SHP77 (cell line): ENCODE measurements at places on chromosomes 6 and 20.

GRCh38 chr6:137362878-137363804, 131.1 kb downstream of the OLIG3 start:
- no peak for DNase-seq

DNA sequence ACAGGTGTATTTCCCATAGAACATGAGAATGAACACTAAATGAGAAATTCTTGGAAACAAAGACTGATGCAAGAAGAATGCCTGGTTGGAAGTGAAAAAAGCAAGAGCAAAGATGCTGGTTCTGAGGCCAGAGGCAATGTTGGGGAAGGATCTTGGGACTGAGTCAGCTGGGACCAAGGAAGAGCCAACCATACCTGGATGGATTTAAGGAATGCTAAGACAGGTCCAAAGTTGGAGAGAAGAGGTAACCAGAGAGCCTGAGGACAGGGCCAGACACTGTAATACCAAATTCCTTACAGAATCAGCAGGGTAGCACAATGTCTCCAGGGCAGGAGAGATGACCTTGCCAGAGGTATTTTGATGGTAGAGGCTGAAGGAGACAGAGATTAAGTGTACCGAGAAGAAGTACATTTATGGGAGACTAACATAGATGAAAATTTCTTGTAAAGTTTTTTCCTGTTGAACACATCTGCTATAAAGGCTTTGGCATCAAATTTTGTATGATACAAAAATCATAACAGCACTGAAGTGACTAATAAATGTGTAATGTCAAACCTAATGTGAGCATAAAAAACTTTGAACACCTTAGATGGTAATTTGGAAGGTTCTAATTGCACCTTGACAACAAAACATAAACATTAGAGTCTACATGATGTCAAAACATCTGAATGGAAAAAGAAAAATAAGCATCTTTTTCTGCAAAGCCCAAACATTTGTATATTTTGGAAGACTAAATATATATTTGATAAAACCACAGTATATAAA, 221.7 kb upstream of the MARCKS start:
- no peak for DNase-seq

GRCh38 chr6:31125586-31126363, 5.5 kb upstream of the CDSN start:
- no peak for DNase-seq

DNA sequence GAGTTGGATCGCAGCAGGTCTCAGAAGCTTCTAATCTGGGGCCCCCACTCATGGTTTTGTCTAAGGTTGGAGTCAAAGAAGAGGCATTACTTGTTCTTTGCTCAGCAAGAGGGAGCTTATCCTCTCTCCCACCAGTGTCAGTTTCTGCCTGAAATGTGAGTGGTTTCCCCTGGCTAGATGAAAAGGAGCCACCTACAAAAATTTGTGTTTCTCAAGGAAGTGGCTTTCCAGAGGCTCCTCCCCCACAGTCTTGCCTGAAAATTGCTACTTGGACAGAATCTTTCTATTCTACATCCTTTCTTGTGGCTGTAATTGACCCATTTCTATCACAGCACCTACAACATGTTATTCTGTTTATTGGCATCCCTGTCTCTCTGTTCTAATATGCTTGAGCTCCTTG, 37.9 kb downstream of the SCML4 start:
- DNase-seq, result no peak
